Smooth muscle cell of bladder (primary cell): ENCODE measurements at places on chromosomes 2 and 18. TPM values are rescaled to one million over a fixed set of nuclear protein-coding genes. Genes with fewer than 3 reads are reported as not detected.

CAPN13 gene
- total RNA-seq: not detected in 2 replicates

ERFE gene
- total RNA-seq: 1.7 and 7.3 TPM in 2 replicates

LIPG gene
- total RNA-seq: 12.4 and 19.8 TPM in 2 replicates

PRSS56 gene
- total RNA-seq: not detected in 2 replicates

ZSWIM2 gene
- under 0.01 and 0.09 TPM in 2 replicates for total RNA-seq
